Chondrocyte (in vitro differentiated cells): ENCODE measurements at places on chromosomes 3 and 15. TPM values are rescaled to one million over a fixed set of nuclear protein-coding genes. Genes with fewer than 3 reads are reported as not detected.

DNA sequence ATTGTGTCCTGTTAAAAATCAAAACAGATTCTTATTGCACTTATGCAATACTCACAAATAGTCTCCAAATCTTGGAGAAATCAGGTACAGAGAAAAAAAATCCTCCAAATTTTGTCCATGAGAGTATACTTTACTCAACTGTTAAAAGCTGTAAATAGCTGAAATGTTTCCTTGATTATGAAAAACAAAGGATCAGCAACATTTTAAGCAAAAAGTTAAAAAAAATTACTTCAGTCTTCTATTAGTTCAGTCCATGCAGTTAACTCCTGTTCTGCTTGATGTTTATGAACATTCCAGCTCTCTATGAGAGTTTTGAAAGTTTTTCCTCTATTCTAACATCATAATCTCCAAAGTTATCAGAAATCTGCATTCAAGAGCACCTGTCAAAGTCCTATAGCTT is 22.8 kb upstream of the ZNF80 start:
- no peaks in the 10 kb centered on the region for H3K36me3 ChIP-seq
- H3K27ac ChIP-seq = no peak overlapping the region
- no peaks in the 10 kb centered on the region for H3K4me1 ChIP-seq
- no peak overlapping the region for H3K4me3 ChIP-seq
- DNase-seq = no peak
- peaks cover 13% of the 10 kb centered on the region for H3K27me3 ChIP-seq

- DNase-seq = no peak
- H3K27me3 ChIP-seq = no peaks in the 10 kb centered on the region
- H3K36me3 ChIP-seq = no peaks in the 10 kb centered on the region
- no peak overlapping the region for H3K27ac ChIP-seq
- H3K4me3 ChIP-seq = no peak overlapping the region
Measured at GRCh38 chr3:73774645-73775044, 149.9 kb upstream of the PDZRN3 start.

DNA sequence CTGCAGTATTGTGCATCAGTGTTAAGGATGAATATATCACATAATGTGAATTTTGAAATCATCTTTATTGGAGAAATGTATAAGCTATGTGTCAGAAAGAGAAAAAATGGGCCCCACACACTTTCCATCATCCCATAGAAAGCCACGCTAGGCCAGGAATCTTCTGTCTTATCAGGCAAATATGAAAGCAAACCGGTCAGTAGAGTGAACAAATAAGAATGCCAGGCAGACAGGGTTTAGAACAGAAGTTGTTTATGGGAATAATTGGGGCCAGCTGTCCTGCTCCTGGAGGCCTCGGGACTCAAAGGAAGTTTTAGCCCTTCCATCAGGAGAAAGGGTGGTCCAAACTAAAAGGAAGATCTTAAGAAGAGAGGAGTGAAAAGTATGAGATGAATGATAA is 39.5 kb downstream of the ZNF280D start:
- H3K4me3 ChIP-seq = no peak overlapping the region
- H3K27ac ChIP-seq = no peak overlapping the region
- H3K36me3 ChIP-seq = peaks cover 2% of the 10 kb centered on the region
- H3K27me3 ChIP-seq = no peaks in the 10 kb centered on the region
- no peaks in the 10 kb centered on the region for H3K4me1 ChIP-seq

DNA sequence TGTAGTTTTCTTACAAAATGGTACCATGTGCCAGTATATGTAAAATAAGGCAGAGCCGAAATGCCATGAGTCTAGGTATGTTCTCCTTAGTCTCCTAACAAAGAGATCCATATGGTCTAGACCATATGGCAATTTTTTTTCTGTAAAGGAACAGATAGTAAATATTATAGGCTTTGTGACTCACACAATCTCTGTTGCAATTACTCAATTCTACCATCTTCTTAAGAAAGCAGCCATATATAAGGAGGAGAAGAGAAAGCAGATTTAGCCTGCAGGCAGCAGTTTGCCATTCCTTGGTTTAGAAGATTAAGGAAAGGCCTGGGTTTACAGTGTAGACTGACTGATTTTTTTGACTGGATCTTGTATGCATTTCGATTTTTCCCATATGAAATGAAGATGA is 16.3 kb upstream of the BBX start:
- H3K27me3 ChIP-seq = no peaks in the 10 kb centered on the region
- no peak for DNase-seq
- H3K36me3 ChIP-seq = no peaks in the 10 kb centered on the region
- H3K27ac ChIP-seq = no peak overlapping the region
- no peaks in the 10 kb centered on the region for H3K4me1 ChIP-seq

GRCh38 chr15:97874139-97874538 is 86.4 kb upstream of the ARRDC4 start:
- H3K4me1 ChIP-seq = no peaks in the 10 kb centered on the region
- no peaks in the 10 kb centered on the region for H3K36me3 ChIP-seq
- H3K27ac ChIP-seq = no peak overlapping the region
- no peak for DNase-seq

GRCh38 chr15:94834494-94834893 is 603.1 kb downstream of the MCTP2 start:
- no peak overlapping the region for H3K27ac ChIP-seq
- H3K27me3 ChIP-seq = no peaks in the 10 kb centered on the region
- H3K4me1 ChIP-seq = peaks cover 19% of the 10 kb centered on the region
- H3K36me3 ChIP-seq = no peaks in the 10 kb centered on the region
- no peak for DNase-seq
- H3K4me3 ChIP-seq = no peak overlapping the region

DNA sequence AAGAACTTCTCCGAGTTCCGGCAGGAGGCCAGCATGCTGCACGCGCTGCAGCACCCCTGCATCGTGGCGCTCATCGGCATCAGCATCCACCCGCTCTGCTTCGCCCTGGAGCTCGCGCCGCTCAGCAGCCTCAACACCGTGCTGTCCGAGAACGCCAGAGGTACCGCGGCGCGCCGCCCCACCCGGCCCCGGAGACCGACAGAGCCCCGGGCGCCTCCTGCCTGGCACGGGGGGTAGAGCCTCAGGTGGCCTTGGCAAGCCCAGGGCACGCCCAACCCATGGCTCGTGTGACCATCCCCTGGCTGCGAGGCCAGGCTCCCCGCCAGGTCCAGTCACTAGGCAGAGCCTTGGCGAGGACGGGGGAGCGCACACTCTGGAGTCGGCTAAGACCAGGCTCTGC is 134.1 kb downstream of the LRRK1 start:
- H3K27me3 ChIP-seq = no peaks in the 10 kb centered on the region
- peaks cover 8% of the 10 kb centered on the region for H3K36me3 ChIP-seq
- no peak overlapping the region for H3K4me3 ChIP-seq
- no peak for DNase-seq
- H3K27ac ChIP-seq = no peak overlapping the region

GRCh38 chr3:143989461-143989860 is 17.8 kb downstream of the DIPK2A start:
- H3K36me3 ChIP-seq = peaks cover 16% of the 10 kb centered on the region
- no peak for DNase-seq
- H3K4me3 ChIP-seq = no peak overlapping the region
- H3K27me3 ChIP-seq = no peaks in the 10 kb centered on the region

GRCh38 chr3:13547591-13548371 is 1.1 kb upstream of the FBLN2 start:
- H3K27ac ChIP-seq = peak overlapping the region; percentile 65
- H3K4me1 ChIP-seq = peaks cover 90% of the 10 kb centered on the region
- no peaks in the 10 kb centered on the region for H3K27me3 ChIP-seq
- no peaks in the 10 kb centered on the region for H3K36me3 ChIP-seq
- H3K4me3 ChIP-seq = peak overlapping the region; percentile 60
- DNase-seq = peak; percentile 68

- no peak overlapping the region for H3K4me3 ChIP-seq
- H3K27ac ChIP-seq = no peak overlapping the region
- no peaks in the 10 kb centered on the region for H3K27me3 ChIP-seq
- no peak for DNase-seq
- peaks cover 6% of the 10 kb centered on the region for H3K4me1 ChIP-seq
- H3K36me3 ChIP-seq = peaks cover 3% of the 10 kb centered on the region
Measured at GRCh38 chr3:40914475-40914874, 284.8 kb upstream of the CTNNB1 start.

BRK1 gene
- total RNA-seq = 113 to 122 TPM (median 117 TPM) in 3 replicates

DNA sequence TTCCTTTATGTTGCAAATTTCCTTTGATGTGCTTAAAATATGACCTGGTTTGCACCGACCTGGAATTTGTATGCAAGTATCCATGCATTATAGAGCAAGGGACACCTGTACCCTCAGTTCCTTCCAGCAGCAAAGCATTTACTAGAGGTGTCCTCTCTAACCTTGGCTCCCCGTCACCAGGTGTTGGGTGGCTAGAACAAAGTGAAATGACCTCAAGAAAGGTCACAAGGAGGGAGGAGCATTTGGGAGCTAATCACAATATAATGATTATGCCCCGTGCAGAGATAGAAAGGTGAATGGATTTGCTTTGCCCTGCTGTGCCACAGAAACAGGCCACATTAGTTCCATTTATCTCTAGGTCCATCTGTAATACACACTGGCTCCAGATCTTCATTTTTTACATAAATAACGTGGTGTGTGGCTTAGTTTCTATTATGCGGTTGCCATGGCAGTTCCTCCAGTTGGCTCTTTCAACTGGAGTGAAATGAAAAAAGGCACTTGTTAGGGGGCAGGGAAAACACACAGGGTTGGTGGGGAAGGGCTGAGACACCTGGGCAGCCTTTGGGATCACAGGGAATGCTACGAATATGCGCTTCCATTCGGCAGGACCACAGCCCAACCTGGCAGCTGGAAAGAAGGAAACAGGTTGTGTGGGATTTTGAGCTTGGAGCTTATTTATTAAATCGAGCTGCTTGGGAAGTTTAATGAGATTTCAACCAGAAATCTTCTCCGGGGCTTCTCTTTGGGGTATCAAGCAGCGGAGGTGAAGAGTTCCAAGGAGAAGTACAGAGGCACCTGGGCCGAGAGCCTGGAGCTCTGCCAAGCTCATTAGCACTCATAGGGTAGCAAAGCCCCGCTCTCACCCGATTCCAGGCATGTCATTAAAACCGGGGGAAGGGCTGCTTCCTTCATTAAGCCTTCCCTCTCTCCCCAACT is 233.5 kb upstream of the ST8SIA2 start:
- H3K27ac ChIP-seq = no peak overlapping the region
- no peaks in the 10 kb centered on the region for H3K36me3 ChIP-seq
- H3K4me1 ChIP-seq = peaks cover 14% of the 10 kb centered on the region
- peaks cover 3% of the 10 kb centered on the region for H3K27me3 ChIP-seq
- no peak for DNase-seq

DNA sequence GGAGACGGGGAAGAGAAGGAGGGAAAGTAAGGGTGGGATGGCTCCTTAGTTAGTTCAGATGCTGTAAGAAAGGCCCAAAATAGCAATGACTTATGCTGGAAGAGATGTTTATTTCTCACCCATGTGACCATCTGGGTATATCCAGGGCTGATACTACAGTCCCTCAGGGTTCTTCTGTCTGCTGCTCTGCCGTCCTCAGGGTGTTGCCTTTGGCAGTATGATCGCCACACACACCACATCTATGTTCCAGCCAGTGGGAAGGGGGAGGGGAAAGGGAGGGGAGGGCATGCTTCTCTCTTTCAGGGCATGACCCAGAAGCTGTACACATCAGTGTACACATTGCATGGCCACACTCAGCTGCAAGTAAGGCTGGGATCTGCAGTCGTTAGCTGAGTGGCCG is 10.2 kb downstream of the CD276 start:
- H3K4me1 ChIP-seq = peaks cover 63% of the 10 kb centered on the region
- H3K36me3 ChIP-seq = peaks cover 4% of the 10 kb centered on the region
- no peak for DNase-seq
- no peaks in the 10 kb centered on the region for H3K27me3 ChIP-seq
- peak overlapping the region; percentile 38 for H3K4me3 ChIP-seq

DNA sequence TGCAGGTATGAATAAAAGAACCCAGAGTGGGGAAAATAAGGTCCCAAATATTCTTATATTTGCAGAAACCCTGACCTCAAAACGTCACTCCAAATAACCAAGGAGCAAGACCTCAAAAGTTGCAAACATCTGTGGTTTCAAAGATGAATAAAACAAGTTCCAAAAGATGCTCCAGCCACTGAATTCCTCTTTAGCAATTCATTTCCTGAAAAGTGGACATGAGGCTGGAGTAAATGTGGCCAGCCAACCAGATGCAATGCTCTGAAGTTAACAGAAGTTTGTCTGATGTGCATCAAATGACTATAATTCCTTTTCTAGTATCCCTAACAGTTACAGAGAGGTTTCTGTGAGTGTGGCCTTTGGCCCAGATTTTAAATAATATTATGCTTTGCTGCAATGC is 71.2 kb upstream of the WNT5A start:
- no peak overlapping the region for H3K27ac ChIP-seq
- no peak for DNase-seq
- peaks cover 12% of the 10 kb centered on the region for H3K4me1 ChIP-seq
- no peak overlapping the region for H3K4me3 ChIP-seq

CIB1 gene
- 40.2 to 42.4 TPM (median 40.9 TPM) in 3 replicates for total RNA-seq

CCR8 gene
- not detected in 3 replicates for total RNA-seq

TJP1 gene
- total RNA-seq = 90.5 to 108 TPM (median 91.7 TPM) in 3 replicates

CIDEC gene
- total RNA-seq = not detected in 3 replicates
